Thoracic aorta (tissue), 2 donors: ENCODE measurements at places on chromosomes 3 and 15.
A peak's percentile ranks its signal among the peaks of the same experiment; 100 is the strongest.

DNA sequence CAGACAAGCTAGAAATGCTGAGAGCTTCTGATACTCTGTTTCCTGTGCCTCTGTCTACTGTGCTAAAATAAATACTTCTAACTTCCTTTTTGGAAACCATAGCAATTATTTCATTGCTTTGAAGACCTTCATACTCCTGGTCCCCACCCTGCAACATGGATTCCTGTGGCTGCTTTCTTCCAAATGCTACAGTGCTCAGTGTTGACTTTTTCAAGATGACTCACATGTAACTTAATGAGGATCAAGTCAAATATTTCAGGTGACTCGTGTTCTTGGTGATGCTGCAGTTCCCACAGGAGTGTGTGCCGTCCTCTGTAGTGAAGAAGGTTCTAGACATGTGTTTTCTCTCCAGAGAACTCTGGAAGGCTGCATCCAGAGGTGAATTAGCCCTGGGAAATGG lies 288.6 kb downstream of the CLSTN2 start:
- H3K4me1 ChIP-seq, result no peaks in the 10 kb centered on the region
- no peak overlapping the region for H3K4me3 ChIP-seq
- no peaks in the 10 kb centered on the region for H3K27me3 ChIP-seq
- H3K27ac ChIP-seq, result no peak overlapping the region
- H3K36me3 ChIP-seq, result no peaks in the 10 kb centered on the region

DNA sequence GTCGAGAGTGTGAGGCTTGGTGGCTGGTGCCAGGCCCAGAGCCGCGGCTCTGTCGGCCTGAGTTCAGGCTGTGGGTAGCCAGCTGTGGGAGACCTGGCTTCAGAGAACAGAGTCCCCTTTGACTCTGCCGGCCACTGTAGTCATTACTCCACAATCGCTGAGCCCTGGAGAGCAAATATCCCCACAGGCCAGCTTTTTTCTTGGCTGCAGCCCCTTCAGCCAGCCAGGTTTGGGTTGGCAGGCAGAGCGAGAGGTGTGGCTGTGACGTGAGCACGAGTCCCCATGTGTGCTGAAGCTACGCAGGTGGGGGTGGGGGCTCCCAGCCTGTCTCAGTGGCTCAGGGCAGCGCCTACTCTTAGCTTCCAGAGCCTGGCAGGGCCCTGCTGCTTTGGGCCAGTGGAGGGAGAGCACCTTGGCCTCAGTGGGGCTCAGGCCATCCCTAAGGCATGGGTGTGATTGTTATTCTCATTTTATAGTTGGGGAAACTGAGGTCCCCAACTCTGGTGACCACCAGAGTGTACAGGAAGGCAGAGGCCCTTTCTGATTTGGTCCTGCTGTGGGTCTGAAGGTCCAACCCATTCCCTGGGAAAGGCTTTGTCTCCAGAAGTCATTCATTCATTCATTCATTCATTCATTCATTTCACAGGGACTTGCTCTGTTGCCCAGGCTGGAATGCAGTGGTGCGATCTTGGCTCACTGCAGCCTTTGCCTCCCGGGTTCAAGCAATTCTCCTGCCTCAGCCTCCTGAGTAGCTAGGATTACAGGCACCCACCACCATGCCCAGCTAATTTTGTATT lies 45.7 kb upstream of the LCTL start:
- no peak for DNase-seq
- no peak overlapping the region for H3K27ac ChIP-seq
- H3K4me3 ChIP-seq, result no peak overlapping the region
- no peaks in the 10 kb centered on the region for H3K36me3 ChIP-seq
- H3K27me3 ChIP-seq, result no peaks in the 10 kb centered on the region

GRCh38 chr3:98612996-98613517 lies 19.6 kb upstream of the CPOX start:
- peak overlapping the region; percentile 31 for H3K4me3 ChIP-seq
- H3K27ac ChIP-seq, result no peak overlapping the region
- no peak for DNase-seq
- no peaks in the 10 kb centered on the region for H3K27me3 ChIP-seq
- no peaks in the 10 kb centered on the region for H3K4me1 ChIP-seq
- H3K36me3 ChIP-seq, result no peaks in the 10 kb centered on the region

GRCh38 chr3:64104006-64104405 lies 80.7 kb upstream of the PSMD6 start:
- no peaks in the 10 kb centered on the region for H3K4me1 ChIP-seq
- H3K27me3 ChIP-seq, result no peaks in the 10 kb centered on the region
- DNase-seq, result no peak
- no peak overlapping the region for H3K27ac ChIP-seq
- H3K36me3 ChIP-seq, result peaks cover 8% of the 10 kb centered on the region
- H3K4me3 ChIP-seq, result no peak overlapping the region

DNA sequence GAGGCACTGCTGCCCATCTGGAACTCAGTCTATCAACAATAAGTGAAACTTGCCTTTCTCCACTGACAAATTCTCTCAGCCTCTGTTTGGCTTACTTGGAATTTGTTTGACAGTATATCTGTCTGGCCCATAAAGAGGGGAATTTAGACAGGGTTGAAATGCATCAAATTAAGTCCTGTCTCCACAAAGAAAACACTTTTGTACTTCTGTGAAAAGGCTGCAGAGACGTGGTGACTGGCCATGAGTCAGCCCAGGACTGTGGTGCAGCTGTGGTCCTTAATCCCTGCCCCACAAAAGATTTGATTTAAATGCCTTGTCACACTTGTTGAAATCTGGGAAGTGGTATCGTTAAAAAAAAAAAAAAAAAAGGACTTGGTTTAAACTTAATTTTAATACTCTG lies 47.5 kb downstream of the RYR3 start:
- H3K36me3 ChIP-seq, result no peaks in the 10 kb centered on the region
- no peak overlapping the region for H3K27ac ChIP-seq
- H3K4me1 ChIP-seq, result no peaks in the 10 kb centered on the region

DNA sequence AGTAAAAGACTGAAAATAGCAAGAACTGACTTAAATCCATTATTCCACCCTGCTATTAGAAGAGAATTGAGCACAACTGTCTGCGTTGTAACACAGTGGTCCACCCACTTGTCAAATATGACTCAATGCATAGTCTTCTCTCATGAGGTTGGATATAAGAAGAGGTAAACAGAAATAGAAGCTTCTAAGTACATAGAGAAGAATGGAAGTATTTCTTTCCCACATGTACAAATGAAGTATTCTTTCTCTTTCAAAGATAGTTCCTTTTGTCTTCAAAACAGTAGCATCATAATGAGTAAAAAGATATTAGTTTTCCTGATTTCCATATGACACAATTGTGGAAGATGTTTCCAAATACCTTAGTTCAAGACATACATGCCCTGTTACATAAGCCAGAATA lies 348.6 kb upstream of the CCDC54 start:
- H3K36me3 ChIP-seq, result no peaks in the 10 kb centered on the region
- no peak for DNase-seq
- H3K4me3 ChIP-seq, result no peak overlapping the region
- H3K4me1 ChIP-seq, result no peaks in the 10 kb centered on the region

DNA sequence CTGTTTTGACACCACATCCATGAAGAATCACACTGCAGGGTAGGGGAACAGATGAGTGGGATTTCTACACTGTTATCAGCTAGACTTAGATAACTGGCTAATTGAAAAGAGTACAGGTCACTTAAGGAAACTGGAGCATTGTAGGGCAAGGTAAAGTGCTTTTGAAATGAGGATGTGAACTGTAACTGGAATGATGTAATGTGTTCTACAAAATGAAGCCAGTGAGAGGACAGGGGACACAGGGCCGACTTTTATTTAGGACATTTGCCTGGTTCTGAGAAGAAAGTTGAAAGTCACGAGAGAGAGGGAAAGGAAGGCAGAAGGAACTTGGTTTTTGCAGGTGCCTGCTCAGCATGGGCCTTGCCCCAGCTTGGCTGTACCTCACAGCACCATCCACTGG lies 50.5 kb downstream of the IGF1R start:
- H3K4me3 ChIP-seq, result no peak overlapping the region
- H3K27me3 ChIP-seq, result no peaks in the 10 kb centered on the region
- no peaks in the 10 kb centered on the region for H3K36me3 ChIP-seq
- no peak overlapping the region for H3K27ac ChIP-seq
- peaks cover 84% of the 10 kb centered on the region for H3K4me1 ChIP-seq

DNA sequence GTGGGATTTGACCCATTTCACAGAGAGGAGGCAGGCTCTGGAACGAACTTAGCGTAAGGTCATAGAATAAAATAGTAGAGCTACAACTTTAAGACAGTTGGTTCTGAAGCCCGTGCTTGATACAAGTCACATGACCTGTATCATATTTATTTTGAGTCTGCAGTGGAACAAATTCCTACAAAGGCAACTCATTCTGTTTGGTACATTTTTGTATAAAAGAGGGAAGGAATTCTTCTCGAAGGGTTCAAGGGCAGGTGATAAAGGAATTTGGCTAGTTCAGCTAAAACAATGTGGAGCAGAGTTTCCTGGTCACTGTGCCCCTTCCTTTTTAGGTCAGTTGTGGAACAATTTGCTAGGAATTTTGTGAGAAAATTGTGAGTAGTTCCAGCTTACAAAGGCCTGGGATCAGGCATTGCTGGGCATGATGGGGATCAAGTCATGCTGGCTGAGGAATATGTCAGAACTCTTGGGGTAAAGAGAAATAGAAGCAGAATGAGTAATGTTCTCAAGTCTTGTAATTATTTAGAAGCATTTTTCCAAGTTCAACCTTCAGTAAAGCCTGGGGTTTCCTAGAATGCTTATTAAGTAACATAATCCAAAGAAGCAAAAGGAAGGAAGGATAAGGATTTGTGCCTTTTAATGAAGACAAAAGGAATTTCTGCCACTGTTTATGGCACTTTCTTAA lies 19.1 kb downstream of the USP3 start:
- H3K4me3 ChIP-seq, result peak overlapping the region; percentile 54
- DNase-seq, result no peak
- H3K36me3 ChIP-seq, result no peaks in the 10 kb centered on the region

- H3K36me3 ChIP-seq, result no peaks in the 10 kb centered on the region
- no peak overlapping the region for H3K4me3 ChIP-seq
- H3K27me3 ChIP-seq, result no peaks in the 10 kb centered on the region
Observed at GRCh38 chr15:78140292-78140691, 8.9 kb upstream of the IDH3A start.

- no peaks in the 10 kb centered on the region for H3K36me3 ChIP-seq
- DNase-seq, result no peak
Observed at GRCh38 chr15:32991619-32992111, 202.8 kb downstream of the FMN1 start.

DNA sequence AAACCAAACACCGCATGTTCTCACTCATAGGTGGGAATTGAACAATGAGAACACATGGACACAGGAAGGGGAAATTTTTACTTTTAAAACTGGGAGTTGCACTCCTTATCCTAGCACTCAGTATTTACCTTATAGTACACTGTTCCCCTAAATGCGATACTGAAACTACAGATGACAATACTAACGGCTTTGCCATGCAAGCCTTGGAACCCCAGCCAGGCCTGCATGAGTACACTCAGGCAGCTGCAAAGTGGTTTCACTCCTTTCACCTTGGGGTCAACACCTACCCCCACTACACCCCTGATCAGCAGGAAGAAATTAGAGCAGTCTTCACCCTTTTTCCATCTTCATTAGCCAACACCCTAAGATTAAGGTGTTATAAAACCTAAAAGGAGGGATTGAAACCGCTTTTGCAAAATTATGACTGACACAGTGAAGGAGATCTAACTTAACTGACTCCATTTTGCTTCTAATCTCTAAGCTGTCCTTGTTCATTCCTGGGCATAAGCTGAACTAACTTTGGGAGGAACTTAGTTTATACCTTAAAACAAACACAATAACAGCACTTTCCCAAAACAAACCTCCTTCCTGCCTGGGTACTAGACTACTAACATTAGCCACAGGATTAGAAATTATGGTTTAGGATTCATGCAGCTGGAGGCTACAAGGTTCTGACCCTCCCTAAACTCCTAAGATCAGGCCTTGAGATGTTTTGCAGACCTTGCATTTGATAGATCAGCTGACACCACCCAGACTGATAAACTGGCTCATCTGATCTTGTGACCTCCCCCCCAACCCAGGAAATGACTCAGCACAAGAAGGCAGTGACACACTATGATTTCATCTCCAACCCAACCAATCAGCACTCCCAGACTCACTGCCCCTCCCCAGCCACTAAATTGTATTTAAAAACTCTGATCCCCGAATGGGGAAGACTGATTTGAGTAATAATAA lies 452.1 kb upstream of the PPP2R3A start:
- no peaks in the 10 kb centered on the region for H3K4me1 ChIP-seq
- H3K27me3 ChIP-seq, result no peaks in the 10 kb centered on the region
- no peak overlapping the region for H3K4me3 ChIP-seq
- no peak overlapping the region for H3K27ac ChIP-seq
- H3K36me3 ChIP-seq, result no peaks in the 10 kb centered on the region
- DNase-seq, result no peak

DNA sequence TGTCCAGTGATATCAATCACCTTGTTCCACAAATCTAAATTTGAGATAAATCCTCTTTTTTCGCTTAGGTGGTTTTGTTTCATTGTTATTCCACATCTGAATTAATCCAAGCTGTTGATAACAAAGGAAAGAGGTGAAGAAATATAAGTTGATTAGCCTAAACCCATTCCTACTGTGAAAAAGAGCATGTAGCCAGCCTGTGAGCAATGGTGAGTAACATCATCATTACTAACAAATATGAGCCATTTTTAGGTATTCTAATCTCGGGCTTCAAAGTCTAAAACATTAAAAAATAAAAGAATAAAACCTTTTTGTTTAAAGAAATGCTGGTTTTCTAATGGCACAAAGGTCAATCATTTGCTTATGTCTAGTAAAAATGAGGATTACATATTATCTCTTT lies 52.1 kb upstream of the P3H2 start:
- no peak for DNase-seq
- no peaks in the 10 kb centered on the region for H3K36me3 ChIP-seq
- no peaks in the 10 kb centered on the region for H3K27me3 ChIP-seq

DNA sequence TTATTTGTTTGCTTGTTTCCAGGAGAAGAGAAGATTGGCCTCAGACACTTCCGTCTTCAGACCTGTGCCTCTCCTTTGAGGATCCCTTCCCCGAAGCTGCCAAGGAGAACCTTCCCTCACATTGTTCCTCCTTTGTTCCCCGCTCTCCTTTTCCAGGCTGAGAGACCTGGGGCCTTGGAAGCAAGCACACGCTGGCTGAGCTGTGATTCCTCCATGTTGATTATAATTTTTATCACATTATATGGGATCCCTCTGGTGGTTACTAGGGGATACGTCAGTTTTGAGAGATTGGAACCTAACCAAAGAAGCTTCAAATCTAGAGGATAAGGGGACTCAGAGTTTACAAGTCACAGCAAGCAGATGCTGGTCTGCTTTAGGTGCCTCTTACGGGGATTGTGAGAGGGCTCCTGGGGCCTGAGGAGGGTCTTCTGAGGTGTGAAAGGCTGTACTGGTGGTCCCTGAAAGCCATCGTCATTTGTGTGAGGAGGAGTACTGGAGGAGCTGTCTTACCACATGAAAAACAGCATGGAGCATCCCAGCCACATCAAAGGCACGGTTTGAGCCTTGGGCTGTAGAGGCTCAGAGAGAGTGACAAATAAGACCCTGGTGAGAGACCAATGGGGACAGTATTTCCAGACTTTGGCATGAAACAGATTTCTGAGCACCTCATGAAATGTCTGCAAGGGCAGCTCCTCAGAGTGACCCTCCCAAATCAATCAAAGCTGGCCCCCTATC lies 760.1 kb upstream of the CFAP20DC start:
- H3K4me3 ChIP-seq, result no peak overlapping the region
- H3K4me1 ChIP-seq, result peaks cover 43% of the 10 kb centered on the region
- H3K27me3 ChIP-seq, result no peaks in the 10 kb centered on the region
- H3K27ac ChIP-seq, result no peak overlapping the region
- H3K36me3 ChIP-seq, result no peaks in the 10 kb centered on the region
- DNase-seq, result no peak
